HTR-8/SVneo (cell line): ENCODE measurements at places on chromosomes 3 and 15.
A peak's percentile ranks its signal among the peaks of the same experiment; 100 is the strongest.

- DNase-seq, result peak; percentile 71
These were observed at the start of gene RAB6B for GRCh38 chr3:133895208-133896001. TSS of gene RAB6B (minus strand) at chr3:133895882. CDS start at chr3:133895466, 416 bp downstream.

DNA sequence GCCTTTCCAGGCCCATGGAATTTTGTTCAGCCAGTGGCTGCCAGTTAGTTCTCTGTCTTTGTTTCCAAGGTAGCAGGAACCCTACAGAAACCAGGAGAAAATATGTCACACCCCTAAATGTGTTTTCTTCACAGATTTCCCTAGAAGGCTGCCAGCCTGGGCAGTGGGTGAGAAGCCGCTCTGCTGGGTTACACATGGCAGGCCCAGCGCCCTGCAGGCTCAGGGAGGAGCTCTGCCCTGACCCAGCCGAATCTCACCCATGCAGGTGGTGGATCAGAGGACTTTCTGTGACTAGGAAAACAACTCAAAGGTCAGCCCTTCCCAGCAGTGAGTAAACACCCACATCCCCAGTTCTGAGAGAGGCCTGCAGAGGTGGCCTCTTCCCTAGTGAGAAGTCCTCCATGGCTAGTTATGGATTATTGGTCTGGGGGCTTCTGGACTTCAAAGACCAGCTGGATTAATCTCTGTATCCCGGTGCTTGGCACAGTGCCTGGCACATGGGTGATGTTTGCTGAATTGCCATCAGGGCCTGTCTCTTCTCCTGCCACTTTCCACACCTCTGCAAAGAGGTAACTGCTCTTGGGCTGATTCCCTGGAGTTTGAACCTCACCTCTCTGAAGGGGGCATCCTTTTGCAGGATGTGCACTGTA is 34.7 kb upstream of the BDH1 start:
- DNase-seq, result no peak

GRCh38 chr15:101675796-101676582 is 23.8 kb upstream of the TM2D3 start:
- DNase-seq, result no peak

GRCh38 chr15:65611888-65612615 is 1.1 kb upstream of the INTS14 start:
- DNase-seq, result no peak

GRCh38 chr3:133712017-133712416 is 34.2 kb upstream of the TF start:
- DNase-seq, result no peak

DNA sequence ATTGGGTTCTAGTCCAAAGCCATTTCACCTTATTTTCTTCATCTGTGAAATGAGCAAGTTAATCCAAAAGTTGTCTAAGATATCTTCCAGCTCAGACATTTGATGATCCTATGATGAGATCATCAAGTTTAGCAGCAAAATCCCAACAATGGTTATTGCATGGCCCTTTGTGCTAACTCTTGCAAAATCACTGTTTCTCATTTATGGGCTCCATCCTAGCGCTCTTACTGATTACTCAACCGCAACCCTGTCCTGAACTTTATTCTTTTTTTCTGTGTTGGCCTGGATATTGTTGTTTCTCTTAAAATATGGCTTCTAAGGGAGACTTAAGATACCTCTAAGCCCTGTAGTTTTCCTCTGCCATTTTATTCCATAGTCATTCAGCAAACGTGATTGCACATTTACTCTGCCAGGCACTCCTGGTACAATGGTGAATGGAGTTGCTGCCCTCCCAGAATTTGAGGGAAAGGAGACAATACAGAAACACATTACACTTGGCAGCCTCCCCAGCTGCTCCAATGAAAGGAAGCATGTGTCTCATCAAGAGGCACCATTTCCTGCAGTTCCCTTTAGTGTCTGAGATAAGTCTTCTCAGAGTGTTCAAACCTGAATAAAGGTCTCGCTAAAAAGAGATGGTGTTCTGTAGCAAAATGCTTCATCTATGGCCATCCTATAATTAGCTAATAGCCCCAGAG is 4.4 kb downstream of the GXYLT2 start:
- no peak for DNase-seq

DNA sequence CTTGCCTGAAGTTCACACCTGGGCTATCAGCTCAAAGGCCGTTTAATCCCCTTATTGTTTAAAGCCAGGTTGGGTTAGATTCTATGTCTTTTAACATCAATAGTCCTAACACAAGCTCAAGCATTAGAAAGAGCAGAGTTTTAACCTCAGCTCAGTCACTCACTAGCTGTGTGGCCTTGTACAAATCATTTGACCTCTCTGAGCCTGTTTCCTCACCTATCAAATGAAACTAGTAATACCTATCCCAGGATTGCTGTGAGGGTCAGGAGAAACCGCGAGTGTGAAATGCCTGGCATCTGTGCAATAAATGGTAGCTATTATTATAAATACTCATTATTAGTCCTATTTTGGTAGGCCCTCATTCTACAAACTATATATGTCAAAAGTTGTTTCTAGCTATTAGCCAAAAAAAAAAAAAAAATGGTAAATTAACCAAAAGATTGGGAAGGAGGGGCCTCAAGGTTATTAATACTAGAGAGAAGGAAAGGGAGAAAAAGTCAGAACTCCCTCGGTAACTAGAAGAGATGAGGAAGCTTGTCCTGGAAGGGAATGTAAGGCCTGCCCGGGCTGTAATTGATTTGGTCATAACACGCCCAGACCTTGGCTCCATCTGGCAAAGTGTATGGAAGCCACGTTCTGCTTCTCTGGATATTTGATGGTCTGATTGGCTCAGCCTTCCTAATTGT is 510.5 kb upstream of the PROK2 start:
- DNase-seq, result no peak

GRCh38 chr15:44102675-44103254 is 92.3 kb downstream of the FRMD5 start:
- peak; percentile 11 for DNase-seq

DNA sequence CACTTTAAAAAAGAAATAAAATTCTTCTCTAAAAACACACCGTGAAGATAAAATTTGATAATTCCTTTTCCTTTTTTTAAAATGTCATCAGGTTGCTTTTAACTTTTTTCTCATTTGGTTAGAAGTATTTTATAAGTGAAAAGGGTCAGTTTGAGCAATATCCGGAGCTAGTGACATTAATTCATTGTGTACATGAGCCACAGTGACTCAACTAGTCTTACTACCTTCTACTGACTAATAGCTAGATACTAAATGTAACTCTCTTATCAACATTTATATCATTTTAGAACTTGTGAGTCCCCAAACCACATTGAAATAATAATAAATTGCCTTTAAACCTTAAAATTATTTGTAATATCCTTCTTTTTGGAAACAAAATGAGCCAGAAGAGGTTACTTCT is 101.2 kb upstream of the ZBTB20 start:
- DNase-seq, result no peak

GRCh38 chr3:184354121-184354728 is 7.2 kb downstream of the CLCN2 start:
- DNase-seq, result no peak

DNA sequence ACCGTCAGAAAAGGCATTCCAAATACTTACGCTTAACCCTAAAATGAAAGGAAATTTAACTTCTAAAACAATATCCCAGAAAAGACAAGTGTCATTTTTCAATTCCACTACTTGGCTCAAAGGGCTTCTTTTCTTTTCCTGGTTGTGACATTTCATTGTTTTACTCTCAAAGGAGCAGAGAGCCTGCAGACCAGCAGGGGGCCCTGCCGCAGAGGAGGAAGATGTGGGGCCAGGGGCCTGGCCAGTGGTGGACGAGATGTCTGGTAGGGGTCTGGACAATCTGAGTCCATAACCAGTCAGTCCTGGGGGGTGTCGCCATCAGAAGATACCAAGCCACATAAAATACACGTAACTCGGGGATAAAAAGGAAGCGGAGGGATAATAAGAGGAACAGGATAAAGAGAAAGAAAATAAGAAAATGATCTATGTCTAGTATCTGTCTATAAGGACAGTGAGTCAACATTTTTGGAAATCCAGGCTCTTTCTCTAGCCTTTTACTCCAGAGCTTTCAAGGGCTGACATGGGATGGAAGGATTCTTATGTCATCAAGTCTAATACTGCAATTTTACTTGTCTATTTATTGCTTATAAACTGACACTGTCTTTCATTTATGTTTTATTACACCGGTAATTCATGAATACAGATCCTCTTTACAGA is 54.2 kb upstream of the ARHGEF3 start:
- DNase-seq, result peak; percentile 39

DNA sequence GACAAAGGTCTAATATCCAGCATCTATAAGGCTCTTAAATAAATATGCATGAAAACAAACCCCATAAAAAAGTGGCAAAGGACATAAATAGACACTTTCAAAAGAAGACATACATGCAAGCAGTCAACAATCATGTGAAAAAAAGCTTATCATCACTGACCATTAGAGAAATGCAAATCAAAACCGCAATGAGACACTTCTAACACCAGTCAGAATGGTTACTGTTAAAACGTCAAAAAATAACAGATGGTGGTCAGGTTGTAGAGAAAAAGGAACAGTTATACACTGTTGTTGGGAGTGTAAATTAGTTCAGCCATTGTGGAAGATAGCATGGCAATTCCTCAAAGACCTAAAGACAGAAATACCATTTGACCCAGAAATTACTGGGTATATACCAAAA is 440.7 kb upstream of the KCNMB2 start:
- DNase-seq, result no peak

DNA sequence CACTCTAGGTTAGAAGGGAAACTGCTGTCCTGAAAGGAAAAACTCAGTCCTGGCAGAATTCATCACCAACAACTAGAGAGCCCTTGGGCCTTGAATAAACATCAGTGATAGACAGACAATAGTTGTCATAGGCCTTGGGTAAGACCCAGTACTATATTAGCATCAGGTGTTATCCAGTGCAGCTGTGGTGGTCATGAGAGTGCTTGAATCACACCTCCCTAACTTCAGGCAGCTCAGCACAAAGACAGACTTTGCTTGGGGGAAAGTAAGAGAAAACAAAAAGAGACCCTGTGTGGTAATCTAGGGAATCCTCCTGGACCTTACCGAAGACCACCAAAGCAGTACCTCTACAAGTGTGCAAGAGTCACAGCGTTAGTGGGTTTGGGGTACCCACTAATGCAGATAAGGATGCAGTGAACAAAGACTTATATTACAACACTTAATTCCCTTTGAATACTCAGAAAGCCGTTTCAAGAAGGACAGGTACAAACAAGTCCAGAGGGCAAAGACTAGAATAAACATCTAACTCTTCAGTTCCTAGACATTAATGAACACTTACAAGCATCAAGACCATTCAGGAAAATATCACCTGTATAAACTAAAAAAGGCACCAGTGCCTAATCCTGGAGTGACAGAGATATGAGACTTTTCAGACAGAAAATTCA is 332.3 kb upstream of the EPHA3 start:
- no peak for DNase-seq

- DNase-seq, result no peak
These were observed 134.2 kb upstream of the RAD18 start for GRCh38 chr3:9097495-9097894.

DNA sequence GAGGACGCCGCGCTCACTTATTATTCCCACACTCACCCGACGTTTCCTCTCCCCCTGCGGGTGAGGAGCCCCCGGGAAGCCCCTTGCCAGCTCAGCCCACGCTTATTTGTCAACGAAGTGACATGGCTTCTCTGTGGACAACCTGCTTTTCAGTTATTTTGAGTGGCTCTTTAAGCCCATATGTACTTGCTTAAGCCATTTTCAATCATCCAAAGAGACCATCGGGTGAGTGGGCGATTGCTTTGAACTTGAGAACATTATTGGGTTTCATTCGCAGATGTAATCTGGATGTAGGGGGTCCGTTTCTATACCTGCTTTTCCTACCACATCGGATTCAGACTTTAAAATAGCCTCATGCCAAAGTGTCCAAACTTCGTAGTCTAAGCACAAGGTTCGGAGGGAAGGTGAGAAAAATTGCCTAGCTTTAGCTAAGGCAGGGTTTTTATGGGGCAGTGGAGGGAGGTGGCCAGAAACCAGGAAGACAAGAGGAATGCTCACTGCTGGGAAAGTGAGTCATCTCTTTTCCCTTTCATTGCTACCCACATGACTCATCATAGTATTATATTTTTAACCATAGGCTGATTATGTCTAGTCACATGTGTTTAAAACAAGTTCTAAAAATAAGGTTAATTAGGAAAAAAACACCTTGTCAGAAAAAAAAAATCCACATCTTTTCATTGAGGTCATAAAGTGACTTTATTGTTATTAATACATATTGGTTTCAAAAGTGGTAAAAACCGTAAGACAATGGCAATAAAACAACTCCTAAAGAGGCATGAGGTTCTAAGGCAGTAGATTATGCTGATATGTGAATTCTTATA is 773.1 kb upstream of the NR2F2 start:
- peak; percentile 65 for DNase-seq

DNA sequence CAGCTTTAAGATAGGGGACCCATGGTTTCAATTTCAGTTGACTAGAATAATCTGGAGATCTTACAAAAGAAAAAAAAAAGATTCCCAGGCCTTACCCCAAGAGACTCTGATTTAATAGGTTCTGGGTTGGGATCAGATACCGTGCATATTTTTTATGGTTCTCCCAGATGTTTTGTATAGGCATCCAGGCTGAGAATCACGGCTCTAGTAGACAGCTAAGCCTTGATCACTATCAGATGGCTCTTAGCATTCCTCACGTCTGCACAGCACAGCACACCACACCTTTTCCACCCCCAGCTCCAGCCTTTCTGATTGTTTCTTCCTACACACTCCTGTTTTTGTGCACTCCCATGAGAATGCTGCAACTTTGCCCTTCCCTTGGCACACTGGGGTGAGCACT is 40.8 kb downstream of the TMEM45A start:
- DNase-seq, result no peak

GRCh38 chr15:26892678-26893077 is 25.8 kb downstream of the GABRA5 start:
- DNase-seq, result no peak
